Stimulated activated CD4-positive, alpha-beta T cell treated with anti-CD3 and anti-CD28 coated beads, Interleukin-4, amount 100 ng/mL, for 1 hour (primary cell): ENCODE measurements at places on chromosomes 4 and X.

- no peak for DNase-seq
These were observed 18.1 kb downstream of the CD40LG start for GRCh38 chrX:136666088-136666487.

- DNase-seq, result no peak
These were observed 496.7 kb downstream of the SPRY1 start for GRCh38 chr4:123893011-123893981.

DNA sequence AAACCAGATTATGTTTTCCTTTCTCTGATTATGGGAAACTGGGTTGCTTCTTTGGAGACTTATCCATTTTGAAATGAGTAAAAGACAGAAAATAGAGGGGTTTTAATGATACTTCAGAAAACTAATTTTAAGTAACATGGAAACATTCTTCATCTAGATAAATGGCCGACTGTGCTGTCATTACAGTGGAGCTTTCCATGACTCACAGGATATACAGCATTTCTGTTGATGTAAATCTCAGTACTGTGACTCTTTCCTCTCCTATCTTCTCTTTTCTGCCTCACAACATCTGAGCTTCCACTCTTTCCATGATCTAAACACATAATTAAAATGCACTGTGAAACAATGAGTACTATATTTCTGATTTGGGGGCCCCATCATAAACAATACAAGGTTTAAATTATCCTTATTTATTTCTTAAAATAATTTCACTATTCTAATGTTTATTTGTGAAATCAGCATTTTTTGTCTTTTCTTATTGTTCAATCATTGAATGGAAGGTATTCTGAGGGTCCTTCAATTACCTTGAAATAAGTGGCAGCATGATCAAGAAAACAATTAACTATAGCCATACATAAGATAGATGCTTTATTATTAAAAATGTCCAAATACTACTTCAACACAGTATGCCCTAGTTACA, 19.3 kb downstream of the SEC24D start:
- no peak for DNase-seq

- no peak for DNase-seq
These were observed 180.5 kb downstream of the SOWAHB start for GRCh38 chr4:76717431-76717830.

- DNase-seq, result no peak
These were observed 176.3 kb downstream of the ENOX2 start for GRCh38 chrX:130726661-130727060.

DNA sequence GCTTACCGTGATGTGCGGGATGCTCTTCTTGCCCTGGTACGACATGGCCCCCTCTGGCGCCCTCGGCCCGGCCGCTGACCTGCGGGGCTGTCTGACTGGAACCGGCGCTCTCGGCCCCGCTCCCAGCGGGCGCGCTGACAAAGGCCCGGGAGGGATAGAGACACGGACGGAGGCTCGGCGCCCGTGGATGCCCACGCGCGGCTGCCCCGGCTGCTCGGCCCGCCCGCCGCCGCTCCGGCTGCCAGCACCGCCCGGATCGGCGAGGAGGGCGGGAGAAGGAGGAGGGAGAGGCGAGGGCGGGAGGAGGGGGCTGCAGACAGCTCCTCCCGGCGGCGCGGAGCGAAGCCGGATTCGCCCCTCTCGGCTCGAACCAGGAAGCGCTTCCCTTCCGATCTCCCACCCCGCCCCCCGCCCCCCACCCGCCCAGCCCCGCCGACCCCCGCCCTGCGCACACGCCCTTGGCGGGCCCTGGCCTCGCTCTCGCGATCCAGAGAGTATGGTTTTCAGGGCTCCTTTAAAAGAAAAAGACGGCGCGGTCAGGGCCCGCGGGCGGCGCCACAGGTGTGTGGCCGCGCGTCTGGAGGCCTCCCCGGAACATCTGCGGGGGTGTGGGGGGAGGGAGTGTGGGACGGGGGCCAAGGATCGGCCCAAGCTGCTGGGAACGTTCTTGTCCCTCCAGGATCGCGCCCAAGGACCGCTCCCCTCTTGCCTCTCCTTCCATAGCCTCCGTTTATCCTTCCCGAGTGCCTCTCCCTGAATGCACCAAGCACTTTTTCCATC, 4.5 kb downstream of the CRMP1 start:
- no peak for DNase-seq

DNA sequence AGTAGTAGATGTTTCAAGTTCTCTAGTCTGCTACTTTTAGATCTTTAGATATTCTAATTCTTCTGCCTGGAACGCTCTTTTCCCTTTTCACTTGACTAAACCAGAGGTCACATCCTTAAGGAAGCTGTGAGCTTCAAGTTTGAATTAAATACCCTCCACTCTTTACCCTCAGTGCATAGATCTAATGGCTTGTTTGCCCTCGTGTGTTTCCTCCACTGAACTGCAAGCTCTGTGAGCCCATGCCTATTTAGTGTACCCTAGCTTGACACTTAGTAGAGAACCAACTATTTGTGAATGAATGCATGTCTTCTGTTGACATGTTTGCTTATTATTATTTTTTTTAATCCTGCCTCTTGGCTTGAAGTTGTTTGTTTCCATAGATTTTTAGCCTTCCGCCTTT, 138.3 kb downstream of the PDE5A start:
- DNase-seq, result no peak

DNA sequence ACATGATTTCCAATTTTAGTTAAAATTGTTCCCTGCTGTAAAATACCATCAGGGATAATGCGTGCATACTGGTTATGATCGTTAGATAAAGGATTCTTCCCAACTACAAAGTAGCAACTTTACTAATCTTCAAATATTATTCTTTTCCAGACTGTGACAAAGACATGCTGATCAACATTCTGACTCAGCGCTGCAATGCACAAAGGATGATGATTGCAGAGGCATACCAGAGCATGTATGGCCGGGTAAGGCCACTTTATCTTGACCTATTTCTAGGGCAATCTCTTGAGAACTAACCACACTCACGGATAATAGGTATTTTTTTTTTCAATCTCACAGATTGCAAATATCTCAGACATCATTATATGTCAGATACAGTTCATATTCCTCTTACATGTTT, 47.0 kb downstream of the ANXA10 start:
- no peak for DNase-seq

- no peak for DNase-seq
These were observed 526.7 kb downstream of the PDHA2 start for GRCh38 chr4:96366632-96367031.

DNA sequence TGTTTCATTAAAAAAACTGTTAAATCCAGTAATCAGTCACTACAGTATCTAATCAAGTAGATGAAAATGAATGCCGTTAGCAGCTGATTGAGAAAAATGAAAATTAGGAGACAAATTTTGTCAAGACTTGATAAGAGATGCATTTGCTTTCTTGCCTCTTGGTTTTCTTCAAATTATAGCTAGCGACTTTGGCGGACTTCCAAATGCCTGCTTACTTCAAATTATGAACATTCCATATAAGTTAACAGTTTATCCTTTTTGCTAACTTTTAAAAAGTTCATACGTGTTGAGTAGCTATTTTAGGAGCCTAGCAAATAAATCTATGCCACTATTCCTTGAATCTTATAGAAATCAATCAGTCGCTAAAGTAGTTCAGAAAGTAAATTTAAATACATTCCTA, 58.8 kb downstream of the PPP4R3C start:
- no peak for DNase-seq

GRCh38 chr4:13492747-13493146, 8.6 kb upstream of the RAB28 start:
- DNase-seq, result no peak

GRCh38 chr4:65667506-65668041, 2.7 kb downstream of the EPHA5 start:
- no peak for DNase-seq

- DNase-seq, result no peak
These were observed 70.3 kb downstream of the CRMP1 start for GRCh38 chr4:5822619-5823018.

DNA sequence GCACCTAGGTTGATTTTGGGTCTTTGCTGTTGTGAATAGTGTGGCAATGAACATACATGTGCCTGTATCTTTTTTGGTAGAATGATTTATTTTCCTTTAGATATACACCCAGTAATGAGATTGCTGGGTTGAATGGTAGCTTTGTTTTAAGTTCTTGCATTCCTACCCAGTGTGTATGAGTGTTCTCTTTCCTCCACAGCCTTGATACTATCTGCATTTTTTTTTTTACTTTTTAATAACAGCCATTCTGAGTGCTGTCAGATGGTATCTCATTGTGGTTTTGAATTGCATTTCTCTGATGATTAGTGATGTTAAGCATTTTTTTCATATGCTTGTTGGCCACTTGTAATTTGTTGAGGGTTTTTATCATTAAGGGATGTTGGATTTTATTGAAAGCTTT, 351.8 kb upstream of the GNPDA2 start:
- DNase-seq, result no peak

GRCh38 chr4:57124145-57124544, 14.0 kb upstream of the IGFBP7 start:
- no peak for DNase-seq
